Large intestine (tissue), 12 donors: ENCODE measurements at places on chromosomes 4 and X. TPM values are rescaled to one million over a fixed set of nuclear protein-coding genes. Genes with fewer than 3 reads are reported as not detected.

The F9 gene
- not detected for polyA plus RNA-seq

The SPON2 gene
- 54.6 TPM for polyA plus RNA-seq

The GSX2 gene
- polyA plus RNA-seq = not detected

The PABPC5 gene
- polyA plus RNA-seq = 1.9 TPM

The CXCL3 gene
- 1.4 TPM for polyA plus RNA-seq

The LRBA gene
- 52.8 TPM for polyA plus RNA-seq

The CNGA2 gene
- polyA plus RNA-seq = not detected

The F8 gene
- 2.9 TPM for polyA plus RNA-seq

The USP17L21 gene
- polyA plus RNA-seq = not detected

The DCLK2 gene
- 7.1 TPM for polyA plus RNA-seq

The RGS12 gene
- 36.4 TPM for polyA plus RNA-seq

The RTL9 gene
- polyA plus RNA-seq = 0.31 TPM

The COL4A6 gene
- polyA plus RNA-seq = 6.8 TPM

The SOWAHB gene
- 3.9 TPM for polyA plus RNA-seq

The MEPE gene
- polyA plus RNA-seq = not detected

The VEGFC gene
- polyA plus RNA-seq = 6.6 TPM

The SMR3B gene
- polyA plus RNA-seq = not detected

The PDLIM3 gene
- polyA plus RNA-seq = 28.2 TPM

The SH3TC1 gene
- 21.1 TPM for polyA plus RNA-seq

The POF1B gene
- polyA plus RNA-seq = 47.5 TPM

The DCX gene
- polyA plus RNA-seq = 5.4 TPM

The ZIC3 gene
- polyA plus RNA-seq = not detected

The MAGEC3 gene
- polyA plus RNA-seq = 0.12 TPM

The MXRA5 gene
- polyA plus RNA-seq = 10.8 TPM

The DIAPH2 gene
- 10.3 TPM for polyA plus RNA-seq

The RHOXF2B gene
- polyA plus RNA-seq = 0.07 TPM

The GRPR gene
- 0.34 TPM for polyA plus RNA-seq

The MAP9 gene
- 7.4 TPM for polyA plus RNA-seq

The SPATA4 gene
- 0.09 TPM for polyA plus RNA-seq

The PLS3 gene
- polyA plus RNA-seq = 70.8 TPM

The FOXR2 gene
- polyA plus RNA-seq = 0.22 TPM

The TLR6 gene
- polyA plus RNA-seq = 1.6 TPM

The AFF2 gene
- polyA plus RNA-seq = 1.6 TPM

The APLN gene
- polyA plus RNA-seq = 2.5 TPM

The SYTL4 gene
- polyA plus RNA-seq = 6.0 TPM

The DDIT4L gene
- polyA plus RNA-seq = 1.5 TPM

The NAA11 gene
- polyA plus RNA-seq = 0.09 TPM

The TMPRSS11B gene
- polyA plus RNA-seq = 0.03 TPM

The FAM47E gene
- 11.9 TPM for polyA plus RNA-seq

The UXT gene
- 168 TPM for polyA plus RNA-seq

The IBSP gene
- polyA plus RNA-seq = 0.03 TPM
